ENCODE measurements at places on chromosomes 2 and 18. TPM values are rescaled to one million over a fixed set of nuclear protein-coding genes. Genes with fewer than 3 reads are reported as not detected.

GRCh38 chr2:162390801-162391200 is 46.9 kb downstream of the GCA start:
- no peak for DNase-seq
- H3K36me3 ChIP-seq: no peaks in the 10 kb centered on the region
- H3K4me1 ChIP-seq: no peaks in the 10 kb centered on the region
- no peak overlapping the region for H3K4me3 ChIP-seq

DNA sequence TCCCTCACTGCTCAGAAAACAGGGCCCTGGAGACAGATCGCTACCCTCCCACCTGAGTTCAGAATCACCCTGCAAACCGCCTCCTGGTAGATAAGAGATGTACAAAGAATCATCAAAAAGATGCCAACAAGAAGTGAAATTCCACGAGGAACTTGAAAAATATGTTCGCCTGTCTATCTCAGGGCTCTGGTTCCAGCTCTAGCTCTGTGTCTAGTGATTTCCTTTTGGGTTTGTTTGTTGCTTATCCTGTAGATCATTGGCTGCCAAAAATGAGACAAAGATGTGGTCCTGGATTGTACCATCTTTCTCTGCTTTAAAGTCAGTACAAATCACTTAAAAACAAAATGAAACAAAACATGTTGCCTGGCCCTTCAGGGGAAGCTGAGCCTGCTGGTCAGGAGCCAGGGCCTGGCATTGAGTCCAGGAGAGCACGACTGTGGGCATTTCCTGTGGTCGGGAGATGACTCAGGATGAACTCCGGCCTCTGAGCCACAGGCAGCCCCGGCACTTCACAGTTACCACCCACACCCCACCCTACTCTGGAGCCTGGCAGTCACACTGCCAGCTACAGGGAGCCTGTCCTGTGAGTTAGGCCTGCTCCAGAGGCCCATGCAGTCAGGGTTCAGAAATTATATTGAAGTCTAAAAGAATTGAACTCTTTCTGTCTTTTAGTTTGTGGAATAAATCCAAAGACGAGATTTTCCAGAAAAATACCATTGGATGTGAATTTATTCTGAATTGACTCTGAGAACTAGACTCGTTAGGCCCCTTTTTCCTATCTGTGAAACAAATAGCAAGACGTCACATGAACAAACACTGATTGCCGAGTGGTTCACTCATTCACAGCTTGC is 8.0 kb upstream of the ITGB6 start:
- no peaks in the 10 kb centered on the region for H3K27me3 ChIP-seq
- H3K4me3 ChIP-seq: no peak overlapping the region
- H3K36me3 ChIP-seq: no peaks in the 10 kb centered on the region
- no peak for DNase-seq
- no peak overlapping the region for H3K27ac ChIP-seq

DNA sequence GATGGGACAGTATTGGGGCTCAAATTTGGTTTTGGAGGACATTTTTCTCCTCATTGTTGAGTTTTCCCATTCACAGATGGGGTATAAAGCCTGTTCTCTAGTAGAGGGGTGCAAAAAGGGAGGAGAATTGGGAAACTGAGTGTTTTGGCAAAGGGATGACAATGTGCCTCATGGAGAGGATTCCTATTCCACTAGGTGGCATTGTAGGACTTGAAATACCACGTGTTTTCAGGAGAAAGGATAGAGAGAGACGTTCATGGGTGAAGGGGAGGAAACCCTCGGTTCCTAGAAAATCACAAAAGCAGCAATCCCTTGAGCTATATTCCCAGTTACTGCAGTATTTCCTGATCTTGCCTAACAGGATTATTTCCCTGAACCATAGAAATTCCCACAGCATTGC is 113.7 kb upstream of the SRD5A2 start:
- no peaks in the 10 kb centered on the region for H3K27me3 ChIP-seq
- peak; percentile 30 for DNase-seq
- H3K4me3 ChIP-seq: no peak overlapping the region
- no peaks in the 10 kb centered on the region for H3K4me1 ChIP-seq
- no peak overlapping the region for H3K27ac ChIP-seq
- peaks cover 9% of the 10 kb centered on the region for H3K36me3 ChIP-seq

GRCh38 chr2:158079672-158080071 is 22.0 kb upstream of the UPP2 start:
- H3K27me3 ChIP-seq: no peaks in the 10 kb centered on the region
- H3K4me1 ChIP-seq: no peaks in the 10 kb centered on the region
- no peaks in the 10 kb centered on the region for H3K36me3 ChIP-seq
- DNase-seq: no peak

GRCh38 chr2:69514406-69514805 is 77.2 kb upstream of the NFU1 start:
- peaks cover 3% of the 10 kb centered on the region for H3K36me3 ChIP-seq
- peak overlapping the region; percentile 66 for H3K27ac ChIP-seq
- DNase-seq: peak; percentile 19
- H3K4me1 ChIP-seq: peaks cover 4% of the 10 kb centered on the region
- no peaks in the 10 kb centered on the region for H3K27me3 ChIP-seq

Gene C2orf78
- not detected for total RNA-seq

Gene VIL1
- total RNA-seq: 9.2 TPM

Gene ITGA6
- total RNA-seq: 124 TPM

GRCh38 chr2:179571252-179571651 is 290.2 kb downstream of the ZNF385B start:
- H3K4me1 ChIP-seq: no peaks in the 10 kb centered on the region
- DNase-seq: no peak
- no peaks in the 10 kb centered on the region for H3K36me3 ChIP-seq
- no peaks in the 10 kb centered on the region for H3K27me3 ChIP-seq
